AG08395 (cell line): ENCODE measurements at places on chromosomes 2 and 18.
A peak's percentile ranks its signal among the peaks of the same experiment; 100 is the strongest.

- peak; percentile 60 for DNase-seq
Observed at GRCh38 chr2:117979911-117980701, 33.8 kb downstream of the CCDC93 start.

DNA sequence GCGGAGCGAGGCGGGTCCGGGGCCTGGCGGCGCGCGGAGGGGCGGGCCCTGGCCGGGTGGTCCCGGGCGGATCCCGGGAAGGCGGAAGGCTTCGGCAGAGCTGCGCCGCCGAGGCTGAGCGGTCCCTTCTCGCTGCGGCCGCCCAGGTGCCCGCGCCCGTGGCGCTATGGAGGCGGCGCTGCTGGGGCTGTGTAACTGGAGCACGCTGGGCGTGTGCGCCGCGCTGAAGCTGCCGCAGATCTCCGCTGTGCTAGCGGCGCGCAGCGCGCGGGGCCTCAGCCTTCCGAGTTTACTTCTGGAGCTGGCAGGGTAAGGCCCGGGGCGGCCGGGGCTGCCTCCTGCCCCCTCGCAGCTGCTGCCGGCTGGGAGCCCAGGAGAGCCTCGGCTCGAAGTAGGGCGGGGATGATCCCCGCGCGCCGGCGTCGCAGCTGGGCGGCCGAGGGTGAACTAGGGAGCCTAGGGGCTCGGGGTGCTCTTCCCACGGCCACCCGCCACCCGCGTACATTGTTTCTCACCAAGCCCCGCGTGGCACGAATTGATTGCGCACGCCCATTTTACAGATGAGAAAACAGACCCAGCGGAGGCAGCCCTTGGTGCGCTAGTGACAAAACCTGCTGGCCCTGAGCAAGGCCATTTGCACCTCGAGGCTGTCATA lies at the start of gene SLC66A3:
Gene SLC66A3 (plus strand): TSS at position 87 of the 655 bp plus-strand sequence. CDS start 80 bp downstream, at position 167.
- DNase-seq: no peak

GRCh38 chr18:63016270-63016669 lies 300.9 kb downstream of the PHLPP1 start:
- DNase-seq: peak; percentile 80

- no peak for DNase-seq
Observed at GRCh38 chr2:2234398-2235195, 96.5 kb downstream of the MYT1L start.

DNA sequence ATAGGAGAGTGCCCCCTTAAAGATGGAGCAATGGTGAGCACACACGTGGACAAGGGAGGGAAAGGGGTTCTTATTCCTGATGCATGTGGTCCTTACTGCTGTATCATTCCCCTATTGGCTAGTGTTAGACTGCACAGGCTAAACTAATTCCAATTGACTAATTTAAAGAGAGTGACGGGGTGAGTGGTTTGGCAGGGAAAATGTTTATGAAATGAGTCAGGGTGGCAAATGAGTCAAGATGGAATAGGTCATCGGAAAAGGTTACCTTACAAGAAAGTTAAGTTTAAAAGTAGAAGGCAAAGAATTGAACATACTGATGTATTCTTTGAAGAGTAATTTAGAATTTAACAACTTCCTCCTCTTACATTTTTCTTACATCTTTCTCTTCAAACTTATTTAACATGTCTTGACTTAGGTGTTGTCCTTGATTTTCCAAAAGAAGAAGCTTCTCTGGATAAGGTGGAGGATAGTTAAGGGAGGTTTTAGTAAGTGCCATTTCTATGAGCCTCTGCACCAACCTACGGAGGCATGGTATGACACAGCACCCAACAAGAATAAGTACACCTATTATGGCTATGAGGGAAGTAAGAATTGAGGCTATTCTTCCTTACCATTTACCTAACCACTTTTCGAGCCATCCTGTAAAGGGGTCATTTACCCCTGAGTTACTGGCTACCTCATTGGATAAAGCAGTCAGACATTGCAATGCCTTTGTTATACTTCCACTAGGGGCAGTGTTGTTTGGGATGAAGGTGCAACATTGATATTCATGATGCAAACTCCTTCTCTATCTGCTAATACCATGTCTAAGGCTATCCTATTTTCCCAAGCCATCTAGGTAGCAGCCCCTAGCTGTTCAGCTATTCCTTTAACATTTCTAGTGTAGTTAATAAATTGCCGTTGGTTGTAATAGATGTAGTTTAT lies 1345.8 kb upstream of the LRRTM1 start:
- DNase-seq: no peak

DNA sequence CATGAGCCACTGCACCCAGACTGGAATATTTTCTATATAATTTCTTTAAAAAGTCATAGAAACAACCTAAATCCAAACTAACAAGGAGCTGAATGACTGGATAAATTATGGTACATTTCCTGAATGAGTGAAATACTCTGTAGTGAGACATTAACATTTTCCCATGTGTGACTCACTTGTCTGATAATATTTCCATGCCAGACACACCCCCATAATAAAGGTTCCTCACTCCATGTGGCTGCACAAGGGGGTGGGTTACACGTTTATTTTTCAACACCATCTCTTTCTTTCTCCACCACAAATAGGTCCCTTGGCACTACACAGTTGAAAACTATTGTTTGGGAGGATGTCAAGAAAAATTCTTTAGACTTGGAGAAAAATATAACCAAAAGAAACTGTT lies 266.3 kb upstream of the LYPD1 start:
- no peak for DNase-seq

DNA sequence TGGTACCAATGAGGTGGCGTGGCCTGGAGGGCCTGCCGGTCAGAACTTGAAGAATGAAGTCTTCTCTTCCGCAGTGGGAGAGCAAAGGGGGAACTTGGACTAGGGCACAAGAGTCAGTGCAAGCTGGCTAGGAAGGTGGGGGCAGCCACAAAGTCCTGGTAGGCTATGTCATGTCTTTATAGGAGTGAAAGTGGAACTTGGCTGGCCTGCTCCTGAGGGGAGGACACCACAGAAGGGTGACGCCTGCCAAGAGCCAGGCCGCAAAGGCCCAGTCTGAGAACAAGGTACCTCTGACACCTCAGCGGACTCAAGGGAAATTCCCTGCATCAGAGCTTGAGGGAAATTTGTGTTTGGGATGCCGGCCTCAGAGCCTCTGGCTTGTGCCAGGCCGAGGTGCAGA lies 32.2 kb upstream of the MAP3K20 start:
- DNase-seq: no peak

GRCh38 chr18:78764544-78764943 lies 215.1 kb upstream of the SALL3 start:
- no peak for DNase-seq

DNA sequence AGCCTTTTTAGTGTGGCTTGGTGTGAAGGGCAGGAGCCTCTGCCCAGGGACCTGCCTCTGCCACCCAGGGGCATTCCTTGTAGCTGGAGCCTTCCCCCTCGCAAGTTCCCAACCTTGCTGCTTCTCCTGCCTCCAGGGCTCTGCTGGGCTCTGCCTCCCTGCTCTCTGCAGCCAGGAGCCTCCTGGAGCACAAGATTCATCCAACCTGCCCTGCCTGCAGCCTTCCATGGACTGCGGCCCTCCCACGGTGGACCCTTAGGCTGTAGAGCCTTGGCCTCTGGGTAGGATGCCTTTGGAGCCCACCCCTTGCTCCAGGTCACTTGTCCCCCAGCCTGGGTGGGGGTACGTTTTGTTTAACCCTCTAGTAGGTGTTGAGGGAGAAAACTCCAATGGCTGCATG lies 2.5 kb downstream of the SLC66A3 start:
- no peak for DNase-seq

DNA sequence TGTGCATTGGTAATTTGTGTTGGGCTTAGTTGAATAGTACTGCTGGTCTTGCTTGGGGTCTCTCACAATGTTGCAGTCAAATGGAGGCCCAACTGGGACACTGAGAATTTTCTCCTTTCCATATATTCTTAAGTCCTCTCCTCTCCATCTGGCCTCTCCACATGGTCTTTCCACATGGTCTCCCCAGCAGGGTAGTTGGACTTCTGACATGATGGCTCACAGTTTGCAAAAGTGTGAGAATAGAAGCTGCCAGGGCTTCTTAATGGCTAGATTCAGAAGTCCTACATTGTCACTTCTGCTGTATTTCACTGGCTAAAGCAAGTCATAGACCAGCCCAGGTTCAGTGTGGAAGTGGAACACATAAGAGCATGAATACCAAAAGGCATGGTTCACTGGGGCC lies 318.5 kb upstream of the TNP1 start:
- no peak for DNase-seq

- no peak for DNase-seq
Observed at GRCh38 chr2:118146315-118147283, 58.3 kb downstream of the INSIG2 start.

GRCh38 chr2:49858113-49858490 lies 703.8 kb upstream of the FSHR start:
- no peak for DNase-seq

DNA sequence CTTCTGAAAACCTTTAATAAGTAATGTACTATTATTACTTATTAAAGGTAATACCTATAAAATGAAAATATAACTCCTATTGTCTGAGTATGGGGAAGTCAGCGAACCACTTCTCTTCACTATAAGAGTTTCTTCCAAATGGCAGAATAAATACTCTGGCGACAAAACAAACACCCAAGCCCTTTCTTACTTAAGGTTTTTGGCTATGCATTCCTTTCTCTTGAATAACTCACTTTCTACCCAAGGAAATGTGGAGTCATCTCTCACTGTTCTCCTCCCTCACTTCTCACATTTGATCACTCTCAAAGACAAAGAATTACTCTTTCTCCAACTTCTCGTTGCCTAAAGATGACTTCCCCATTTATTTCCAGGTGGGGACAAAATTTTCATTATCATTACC lies 816.8 kb upstream of the CRIM1 start:
- no peak for DNase-seq

- DNase-seq: no peak
Observed at GRCh38 chr2:68723181-68723580, 11.4 kb upstream of the ARHGAP25 start.

DNA sequence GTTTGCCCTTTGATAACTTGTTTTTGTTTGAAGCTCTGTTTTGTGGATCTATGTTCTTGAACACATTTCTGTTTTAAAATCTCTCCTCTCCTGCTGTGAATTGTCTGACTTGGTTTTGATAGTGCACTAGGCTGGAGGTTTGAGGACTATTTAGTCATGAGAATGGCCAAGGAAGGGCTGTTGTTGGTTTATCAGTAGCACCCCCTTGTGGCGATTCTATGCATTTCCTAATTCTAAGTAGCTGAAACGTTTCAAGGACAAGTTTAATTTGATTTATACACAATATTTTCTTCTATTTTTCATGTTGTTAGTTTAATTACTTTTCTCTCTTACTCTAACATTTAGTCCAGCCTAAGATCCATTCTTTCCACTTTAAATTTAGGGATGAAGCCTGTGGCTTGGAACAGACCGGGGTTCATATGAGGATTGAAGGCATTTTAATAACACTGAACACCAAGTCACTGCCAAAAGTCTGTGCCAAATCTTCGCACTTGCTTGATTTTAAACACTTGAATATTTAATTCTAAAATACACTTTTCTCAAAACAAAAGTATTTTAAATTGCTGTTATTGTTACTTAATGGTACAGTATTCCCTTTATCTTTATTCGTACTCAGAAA lies 166.0 kb downstream of the SOCS6 start:
- DNase-seq: peak; percentile 73

GRCh38 chr2:54503192-54503591 lies 47.1 kb downstream of the SPTBN1 start:
- DNase-seq: no peak
